Left renal cortex interstitium (tissue), 4 donors: ENCODE measurements at places on chromosomes 13 and 19. TPM values are rescaled to one million over a fixed set of nuclear protein-coding genes. Genes with fewer than 3 reads are reported as not detected.
A peak's percentile ranks its signal among the peaks of the same experiment; 100 is the strongest.

DNA sequence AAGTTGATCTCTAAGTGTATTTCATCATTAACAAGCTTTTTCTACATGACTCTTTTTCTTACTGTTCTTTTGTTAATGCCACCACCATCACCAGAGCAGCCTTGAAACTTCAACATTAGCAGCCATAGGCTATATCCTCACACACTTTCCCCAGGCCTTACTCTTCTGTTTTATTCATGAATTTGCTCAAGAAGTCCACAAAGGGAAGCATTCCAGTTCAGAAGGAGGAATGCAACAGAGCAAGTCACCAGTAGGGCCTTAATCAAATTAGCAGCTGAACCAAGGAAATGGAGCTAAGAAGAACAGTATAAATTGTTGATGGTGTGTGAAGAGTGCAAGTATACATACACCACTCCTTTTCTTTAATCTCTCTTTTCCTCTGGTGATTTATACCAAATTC is 223.1 kb downstream of the NBEA start:
- DNase-seq = no peak

GRCh38 chr19:48391100-48392005 is at the start of gene KDELR1:
TSS of gene KDELR1 (minus strand) at chr19:48391551. CDS start at chr19:48391358, 193 bp downstream.
- peak; percentile 71 for DNase-seq

DNA sequence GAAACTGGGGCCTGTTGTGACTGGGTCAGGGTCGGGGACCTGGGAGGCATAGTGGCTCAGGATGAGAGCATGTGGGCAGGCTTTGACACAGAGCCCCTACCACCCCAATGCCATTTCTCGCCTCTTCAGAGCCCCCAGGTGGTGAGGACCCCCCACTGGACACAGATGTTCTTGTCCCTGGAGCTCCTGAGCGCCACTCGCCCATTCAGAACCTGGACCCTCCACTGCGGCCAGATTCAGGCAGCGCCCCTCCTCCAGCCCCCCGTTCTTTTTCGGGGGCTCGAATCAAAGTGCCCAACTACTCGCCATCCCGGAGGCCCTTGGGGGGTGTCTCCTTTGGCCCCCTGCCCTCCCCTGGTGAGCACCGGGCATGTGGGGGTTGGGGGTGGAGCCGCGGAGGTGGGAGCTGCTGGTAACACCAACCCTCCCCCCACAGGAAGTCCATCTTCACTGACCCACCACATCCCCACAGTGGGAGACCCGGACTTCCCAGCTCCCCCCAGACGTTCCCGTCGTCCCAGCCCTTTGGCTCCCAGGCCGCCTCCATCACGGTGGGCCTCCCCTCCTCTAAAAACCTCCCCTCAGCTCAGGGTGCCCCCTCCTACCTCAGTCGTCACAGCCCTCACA is 10.4 kb downstream of the IGFLR1 start:
- no peak for DNase-seq

DNA sequence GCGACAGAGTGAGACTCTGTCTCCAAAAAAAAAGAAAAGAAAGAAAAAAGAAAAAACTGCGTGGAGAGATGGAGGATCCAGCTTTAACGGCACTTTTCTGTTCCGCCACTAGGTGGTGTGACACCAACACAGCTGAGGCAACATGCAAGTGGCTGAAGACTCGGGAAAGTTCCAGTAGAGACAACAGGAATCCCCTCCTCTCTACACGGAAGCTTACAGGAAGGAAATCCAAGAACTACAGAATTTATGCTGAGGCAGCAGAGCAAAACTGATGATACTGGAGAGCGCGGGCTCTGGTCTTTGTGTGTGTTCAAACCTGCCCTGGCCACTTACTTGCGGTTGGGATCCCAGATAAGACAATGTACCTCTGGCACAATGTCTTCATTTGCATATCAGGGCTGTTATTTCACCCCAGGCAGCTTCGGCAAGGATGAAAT is 9.9 kb downstream of the RANBP3 start:
- no peak for DNase-seq

GRCh38 chr19:47013041-47013517 is 6.6 kb upstream of the NPAS1 start:
- DNase-seq = no peak

GRCh38 chr13:27536361-27537101 is 83.8 kb downstream of the LNX2 start:
- no peak for DNase-seq

DNA sequence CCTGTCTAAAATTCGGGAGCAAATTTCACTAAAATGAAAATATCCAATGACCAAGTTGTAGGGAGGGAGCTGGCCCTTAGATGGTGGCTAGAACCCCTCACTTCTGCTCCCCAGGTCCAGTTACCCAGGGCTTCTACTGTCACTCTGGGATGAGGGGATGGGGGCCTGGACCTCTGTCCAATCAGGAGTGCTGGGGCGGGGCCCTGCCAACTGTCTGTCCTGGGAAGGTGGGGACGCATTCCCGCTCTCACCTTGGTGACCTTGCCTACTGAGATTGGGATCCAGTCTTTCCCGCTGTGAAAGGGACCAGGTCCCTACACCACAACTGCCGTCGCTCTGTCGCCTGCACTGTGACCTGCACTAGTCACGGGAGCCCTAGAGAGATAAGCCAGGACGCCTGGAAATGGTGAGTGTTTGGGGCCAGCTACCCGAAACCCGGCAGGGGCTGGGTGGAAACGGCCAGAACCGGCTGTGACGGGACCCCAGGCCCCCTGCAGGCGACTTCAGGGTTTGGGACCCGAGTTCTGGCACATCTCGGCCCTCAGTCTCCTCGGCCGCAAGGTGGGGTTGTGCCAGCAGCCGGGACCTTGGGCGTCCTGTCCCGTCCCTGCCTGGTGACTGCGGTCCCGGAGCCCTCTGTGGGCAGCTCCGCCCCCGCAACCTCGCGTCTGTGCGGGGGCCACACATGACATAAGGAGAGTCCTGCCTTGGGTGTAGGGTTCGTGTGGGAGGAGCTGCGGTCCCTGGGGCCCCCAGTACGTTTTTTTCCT is 22.8 kb downstream of the ZNF20 start:
- no peak for DNase-seq

GRCh38 chr13:24860770-24861169 is 96.8 kb downstream of the RNF17 start:
- no peak for DNase-seq

DNA sequence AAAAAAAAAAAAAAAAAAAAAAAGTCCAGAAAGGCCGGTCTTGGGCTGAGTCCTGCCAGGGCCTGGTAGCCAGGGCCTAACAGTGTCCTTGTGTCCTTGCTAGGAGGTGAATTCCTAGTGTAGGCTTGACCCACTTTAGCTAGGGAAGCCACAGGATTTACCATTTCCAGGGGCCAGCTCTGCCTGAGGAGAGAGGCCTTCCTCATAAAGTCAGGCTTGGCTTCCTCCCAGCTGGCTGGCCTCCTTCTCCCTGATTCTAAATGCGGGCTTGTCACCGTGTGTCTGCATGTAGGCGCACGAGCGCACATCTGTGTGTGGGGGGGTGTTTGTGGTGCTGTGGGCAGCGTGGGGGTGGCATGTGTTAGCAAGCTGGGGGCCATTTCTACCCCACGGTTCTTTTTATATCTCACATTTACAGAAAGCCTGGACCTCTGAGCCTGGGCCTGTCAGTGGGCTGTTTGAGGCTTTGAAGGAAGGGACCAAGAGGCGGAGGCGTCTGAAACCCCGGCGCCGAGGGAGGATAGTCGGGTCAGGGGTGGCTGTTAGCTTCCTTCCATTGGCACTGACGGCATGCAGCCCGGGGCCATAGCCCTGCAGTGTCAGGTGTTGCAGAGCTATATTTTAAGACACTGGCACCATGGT is 31.7 kb downstream of the IER2 start:
- DNase-seq = no peak

GRCh38 chr13:96532804-96533203 is 442.9 kb downstream of the HS6ST3 start:
- no peak for DNase-seq

DNA sequence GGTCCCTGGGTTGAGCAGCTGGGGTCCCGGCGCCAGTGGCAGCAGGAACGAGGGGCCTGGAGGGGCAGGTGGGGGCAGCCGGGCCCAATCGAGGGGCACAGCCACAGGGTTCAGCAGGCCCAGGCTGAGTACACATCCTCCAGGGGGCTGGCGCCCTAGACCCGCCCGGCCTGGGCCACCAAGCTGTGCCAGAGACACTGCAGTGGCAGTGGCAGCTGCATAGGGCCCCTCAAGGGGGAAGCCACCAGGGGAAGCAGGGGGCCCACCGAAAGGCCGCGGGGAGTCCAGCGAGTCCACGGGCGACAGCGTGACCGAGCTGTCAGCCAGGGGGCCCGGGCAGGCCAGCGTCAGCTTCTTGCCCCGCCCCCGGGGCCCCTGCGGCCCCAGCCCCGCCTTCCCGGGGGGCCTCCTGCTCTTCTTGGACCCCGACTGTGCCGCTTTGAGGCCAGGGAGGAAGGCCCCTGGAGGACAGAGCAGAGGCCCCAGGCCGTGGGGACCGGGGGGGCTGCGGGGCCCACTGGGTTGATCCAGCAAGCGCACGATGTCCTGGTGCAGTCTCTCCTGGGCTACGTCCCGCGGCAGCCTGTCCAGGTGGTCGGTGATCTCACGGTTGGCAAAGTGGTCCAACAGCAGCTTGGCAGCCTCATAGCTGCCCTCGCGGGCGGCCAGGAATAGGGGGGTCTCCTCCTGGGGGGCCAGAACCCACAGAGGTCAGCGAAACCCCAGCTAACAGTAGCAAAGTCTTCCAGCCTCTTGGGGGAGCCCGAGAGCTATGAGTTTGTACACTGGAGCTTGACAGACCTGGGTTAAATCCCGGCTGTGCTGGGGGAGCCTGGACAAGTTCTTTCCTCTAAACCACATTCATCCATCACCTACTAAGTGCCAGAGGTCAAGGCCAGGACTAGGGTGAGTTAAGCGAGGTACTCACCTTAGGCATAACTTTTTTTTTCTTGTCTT is 39.5 kb downstream of the NOTCH3 start:
- no peak for DNase-seq

Gene ODAD3
- 2.0 TPM for polyA plus RNA-seq

Gene PRR12
- polyA plus RNA-seq = 15.1 TPM

Gene GNA15
- 0.93 TPM for polyA plus RNA-seq

Gene TMEM190
- polyA plus RNA-seq = not detected

Gene CLEC17A
- not detected for polyA plus RNA-seq

Gene SMIM24
- 515 TPM for polyA plus RNA-seq

Gene LPAR6
- polyA plus RNA-seq = 56.8 TPM

Gene SOX1
- not detected for polyA plus RNA-seq
